Activated naive CD8-positive, alpha-beta T cell treated with anti-CD3 and anti-CD28 coated beads, Interleukin-2, amount 10 ng/mL, durations not matched to agents 7 days and 5 days (primary cell): ENCODE measurements at places on chromosomes 2 and 18. TPM values are rescaled to one million over a fixed set of nuclear protein-coding genes. Genes with fewer than 3 reads are reported as not detected.

- H3K36me3 ChIP-seq: no peaks in the 10 kb centered on the region
- no peaks in the 10 kb centered on the region for H3K4me1 ChIP-seq
- H3K4me3 ChIP-seq: no peak overlapping the region
- H3K27ac ChIP-seq: no peak overlapping the region
- H3K27me3 ChIP-seq: peaks cover 12% of the 10 kb centered on the region
Observed at GRCh38 chr2:148802448-148803220, 72.4 kb upstream of the KIF5C start.

DNA sequence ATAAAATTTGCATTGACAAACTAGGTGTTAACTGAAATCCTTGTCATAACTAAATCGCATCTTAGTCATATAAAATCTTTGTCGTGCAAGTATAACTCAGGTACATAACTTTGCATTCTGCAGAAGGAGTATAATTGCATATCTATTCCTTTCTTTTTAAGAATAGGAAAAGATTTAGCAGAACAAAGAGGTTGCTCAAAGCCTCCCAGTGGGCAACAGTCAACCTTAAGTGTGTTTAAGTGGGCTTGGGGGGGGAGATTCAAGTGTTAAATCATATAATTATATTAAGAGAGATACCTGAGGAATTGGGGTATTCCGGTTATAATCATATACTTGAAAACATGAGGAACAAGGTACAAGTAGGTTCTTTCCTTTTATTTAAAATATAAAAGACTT is 913.3 kb downstream of the CPS1 start:
- no peak for DNase-seq
- H3K27ac ChIP-seq: no peak overlapping the region
- H3K4me1 ChIP-seq: no peaks in the 10 kb centered on the region
- no peak overlapping the region for H3K4me3 ChIP-seq
- peaks cover 2% of the 10 kb centered on the region for H3K27me3 ChIP-seq

DNA sequence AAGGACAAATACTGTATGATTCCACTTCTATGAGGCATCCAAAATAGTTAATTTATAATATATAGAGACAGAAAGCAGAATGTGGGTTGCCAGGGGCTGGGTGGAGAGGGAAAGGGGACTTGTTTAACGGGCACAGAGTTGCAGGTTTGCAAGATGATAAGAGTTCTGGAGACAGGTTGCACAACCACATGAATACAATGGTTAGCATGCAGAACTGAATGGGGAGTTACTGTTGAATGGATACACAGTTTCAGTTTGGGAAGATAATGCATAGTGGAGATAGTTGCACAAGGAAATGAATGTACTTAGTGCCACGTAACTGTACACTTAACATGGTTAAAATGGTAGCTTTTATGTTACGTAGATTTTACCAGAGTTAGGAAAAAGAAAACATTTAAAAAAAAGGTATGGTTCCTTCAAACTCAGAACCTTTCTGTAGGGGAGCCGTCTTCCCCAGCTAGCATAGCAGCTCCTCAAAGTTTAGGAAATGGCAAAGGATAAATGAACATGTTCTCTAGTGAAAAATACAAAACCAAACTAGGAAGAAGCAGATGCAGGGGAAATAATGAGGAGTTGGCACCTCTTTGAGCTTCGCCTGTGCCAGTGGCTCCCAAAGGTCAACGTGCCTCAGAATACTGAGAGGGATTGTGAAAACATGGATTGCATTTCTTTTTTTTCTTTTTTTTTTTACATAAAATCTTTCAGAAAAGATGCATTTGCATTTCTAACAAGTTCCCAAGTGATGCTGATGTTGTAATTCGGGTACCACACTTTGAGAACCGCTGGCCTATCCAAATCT is 95.2 kb downstream of the ZCCHC2 start:
- H3K27me3 ChIP-seq: peaks cover 28% of the 10 kb centered on the region
- no peak overlapping the region for H3K4me3 ChIP-seq
- no peaks in the 10 kb centered on the region for H3K36me3 ChIP-seq
- no peaks in the 10 kb centered on the region for H3K4me1 ChIP-seq
- no peak overlapping the region for H3K27ac ChIP-seq
- no peak for DNase-seq

QPCT gene
- 0.50 TPM for total RNA-seq

LINC00305 gene
- total RNA-seq: not detected
